ENCODE measurements at places on chromosomes 16 and 17. TPM values are rescaled to one million over a fixed set of nuclear protein-coding genes. Genes with fewer than 3 reads are reported as not detected.

GRCh38 chr17:4365628-4366326, 698 bp downstream of the UBE2G1 start:
- peak; percentile 24 for DNase-seq

The CRK gene
- total RNA-seq = 82.9 TPM

DNA sequence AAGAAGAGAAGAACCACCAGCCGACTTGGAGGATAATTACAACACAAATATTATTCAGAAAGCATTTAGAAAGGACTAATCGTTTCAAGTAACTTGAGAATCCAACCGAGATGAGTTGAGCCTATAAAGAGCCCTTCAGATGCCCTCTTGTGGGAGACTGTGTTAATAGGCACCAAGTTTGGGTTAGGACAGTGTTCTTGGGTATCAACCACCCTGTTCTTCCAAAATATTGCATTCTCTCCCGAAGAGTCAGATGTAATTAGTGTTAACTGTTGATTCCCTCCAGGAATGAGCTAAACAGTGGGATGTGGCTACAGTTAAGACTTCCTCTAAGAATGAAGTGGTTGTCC, 87.8 kb upstream of the NOL11 start:
- peak; percentile 36 for DNase-seq

DNA sequence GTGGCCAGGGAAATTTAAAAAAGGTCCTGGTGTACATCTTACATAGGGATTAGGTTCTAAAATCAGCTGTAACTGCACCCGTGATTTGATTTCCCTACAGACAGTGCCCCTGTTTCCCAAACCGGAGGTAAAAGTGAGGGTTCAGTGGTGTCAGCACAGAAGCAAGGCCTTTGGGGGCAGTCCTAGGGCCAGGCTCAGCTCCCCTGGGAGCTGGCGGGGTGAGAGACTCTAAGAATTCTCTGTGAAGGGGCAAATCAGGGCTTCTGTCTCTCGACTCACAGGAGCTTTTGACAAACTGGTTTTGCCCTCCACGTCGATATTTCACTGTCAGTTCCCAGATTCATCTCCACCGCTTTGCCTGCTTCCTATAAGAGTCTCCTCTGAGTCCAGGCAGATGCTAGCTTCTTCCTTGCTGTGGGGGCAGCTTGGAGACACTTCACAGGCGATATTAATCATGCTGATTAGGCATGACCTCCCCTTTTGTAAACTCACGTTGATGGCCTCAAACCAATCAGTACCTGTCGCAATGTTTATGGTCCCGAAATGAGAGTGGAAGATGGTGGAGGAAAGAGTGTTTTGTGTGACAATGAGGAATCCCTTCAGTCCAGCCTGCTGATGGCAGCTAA, 234.2 kb upstream of the TOX3 start:
- no peak for DNase-seq

DNA sequence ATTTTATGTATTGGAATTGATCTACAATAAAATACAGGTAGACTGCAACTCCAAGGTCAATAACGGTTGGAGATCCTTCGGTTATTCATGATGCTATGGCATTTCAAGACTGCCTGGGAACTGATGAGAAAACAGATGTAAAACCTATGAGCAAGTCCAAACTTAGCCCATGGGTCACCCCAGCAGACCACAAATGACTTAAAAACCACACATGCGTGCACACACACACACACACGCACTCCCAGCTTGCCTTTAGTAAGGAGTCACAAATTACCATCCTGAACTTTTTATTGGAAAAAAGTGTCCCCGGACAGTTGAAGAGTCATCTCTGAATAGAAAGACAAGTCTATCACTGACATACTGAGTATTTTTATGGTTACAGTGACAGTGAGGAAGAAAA, 26.7 kb downstream of the TRIM25 start:
- no peak for DNase-seq

- peak; percentile 78 for DNase-seq
Observed at GRCh38 chr16:12874186-12874585, 27.2 kb upstream of the SHISA9 start.

The ABCC11 gene
- 0.20 TPM for total RNA-seq

DNA sequence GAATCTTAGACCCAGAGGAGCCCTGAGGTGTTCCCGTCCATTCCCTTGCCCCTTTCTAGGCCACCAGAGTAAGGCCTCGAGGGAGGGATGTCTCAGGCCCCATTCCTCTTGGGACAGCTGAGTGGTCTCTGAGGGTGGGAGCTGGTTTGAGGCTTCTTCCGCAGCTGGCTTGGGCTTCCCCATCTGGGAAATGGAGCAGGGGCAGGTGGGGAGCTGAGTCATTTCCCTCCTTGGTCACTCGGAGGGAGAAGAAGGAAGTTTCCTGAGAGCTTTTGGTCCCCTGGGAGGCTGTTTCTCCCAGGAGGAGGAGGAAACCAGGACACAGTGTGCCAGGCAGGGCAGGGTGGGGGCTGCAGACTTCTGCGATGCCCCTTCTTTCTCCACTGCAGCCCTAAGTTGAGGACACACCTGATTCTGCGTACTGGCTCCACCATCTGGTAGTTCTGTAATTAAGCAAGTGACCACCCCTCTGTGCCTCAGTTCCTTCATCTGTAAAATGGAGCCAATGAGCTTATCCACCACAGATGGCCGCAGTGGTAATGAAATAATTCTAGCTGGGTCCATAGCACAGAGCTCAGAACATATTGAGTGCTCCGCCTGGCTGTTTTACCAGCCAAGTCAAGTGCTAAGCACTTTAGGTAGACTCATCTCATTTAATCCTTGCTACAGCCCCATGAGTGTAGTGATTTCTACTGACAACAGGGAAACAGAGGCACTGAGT, 1.6 kb upstream of the KCNJ12 start:
- DNase-seq = peak; percentile 32

DNA sequence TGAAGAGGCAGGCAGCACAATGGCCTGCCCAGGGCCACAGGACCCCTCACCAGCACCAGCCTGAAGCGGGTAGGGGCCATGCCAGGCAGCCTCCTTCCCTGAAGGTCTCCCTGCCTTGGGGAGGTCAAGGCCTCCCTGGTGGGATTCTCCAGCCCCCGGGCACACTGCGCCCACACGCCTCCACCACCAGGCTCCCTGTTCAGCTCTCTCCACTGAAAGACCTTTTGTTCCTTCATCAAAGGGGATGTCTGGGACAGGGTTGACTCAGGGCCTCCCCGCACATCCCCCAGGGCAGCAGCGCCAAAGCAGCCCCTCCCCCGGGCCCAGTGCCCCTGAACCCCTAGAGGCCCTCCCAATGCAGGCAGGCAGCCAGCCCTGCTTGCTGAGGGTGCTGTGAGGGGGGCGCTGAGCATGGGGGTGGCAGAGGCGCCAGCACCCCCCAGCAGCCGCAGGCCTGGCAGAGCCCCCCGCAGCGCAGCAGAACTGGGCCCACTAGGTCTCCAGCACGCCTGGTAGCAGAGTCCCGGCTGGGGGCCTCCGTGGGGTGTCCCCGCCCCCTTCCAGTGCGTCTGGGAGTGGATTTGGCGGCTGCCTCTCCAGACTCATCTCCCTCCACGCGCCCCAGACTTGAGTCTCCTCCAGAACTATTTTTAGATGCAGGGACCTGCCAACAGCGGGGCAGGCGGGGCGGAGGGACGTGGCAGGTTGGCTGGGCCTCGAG, 13.1 kb downstream of the BCAR1 start:
- no peak for DNase-seq

- DNase-seq = no peak
Observed at GRCh38 chr16:77191259-77191969, 424 bp downstream of the MON1B start.

DNA sequence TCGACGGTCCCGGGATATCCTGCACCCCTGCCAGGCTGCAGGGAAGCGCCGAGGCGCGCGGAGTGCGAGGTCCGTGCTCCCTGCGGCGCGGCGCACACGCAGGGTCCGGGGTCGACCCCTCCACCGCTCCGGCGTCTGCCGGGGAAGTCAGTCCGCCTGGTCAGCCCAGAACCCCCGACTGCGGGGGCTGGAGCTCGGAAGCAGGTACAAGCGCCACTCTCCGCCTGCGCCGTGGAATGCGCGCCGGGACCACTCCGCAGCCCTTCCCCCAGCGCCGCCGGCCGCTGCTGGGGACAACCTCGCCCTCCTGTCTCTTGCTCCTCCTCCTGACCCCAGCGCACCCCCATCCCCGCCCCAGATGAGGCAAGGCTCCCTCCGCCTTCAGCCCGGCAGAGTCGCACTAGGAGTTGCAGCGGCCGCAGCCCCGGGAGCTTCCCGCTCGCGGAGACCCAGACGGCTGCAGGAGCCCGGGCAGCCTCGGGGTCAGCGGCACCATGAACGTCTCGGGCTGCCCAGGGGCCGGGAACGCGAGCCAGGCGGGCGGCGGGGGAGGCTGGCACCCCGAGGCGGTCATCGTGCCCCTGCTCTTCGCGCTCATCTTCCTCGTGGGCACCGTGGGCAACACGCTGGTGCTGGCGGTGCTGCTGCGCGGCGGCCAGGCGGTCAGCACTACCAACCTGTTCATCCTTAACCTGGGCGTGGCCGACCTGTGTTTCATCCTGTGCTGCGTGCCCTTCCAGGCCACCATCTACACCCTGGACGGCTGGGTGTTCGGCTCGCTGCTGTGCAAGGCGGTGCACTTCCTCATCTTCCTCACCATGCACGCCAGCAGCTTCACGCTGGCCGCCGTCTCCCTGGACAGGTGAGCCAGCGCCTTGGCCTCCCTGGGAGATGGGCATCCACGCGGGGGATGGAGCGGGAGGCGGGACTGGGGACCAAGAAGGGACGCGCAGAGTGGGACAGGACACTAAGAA, at the start of gene GALR2:
Gene GALR2, plus strand, starts transcription at position 392 of the 974 bp plus-strand sequence. Its CDS starts 103 bp downstream, at position 495.
- DNase-seq = no peak

- DNase-seq = no peak
Observed at GRCh38 chr17:79982986-79983385, 52.7 kb downstream of the TBC1D16 start.

- no peak for DNase-seq
Observed at GRCh38 chr17:55734128-55734781, 11.6 kb upstream of the TMEM100 start.

The CDT1 gene
- 16.6 TPM for total RNA-seq

- no peak for DNase-seq
Observed at GRCh38 chr16:52613508-52613907, 66.6 kb upstream of the TOX3 start.

- DNase-seq = peak; percentile 50
Observed at GRCh38 chr16:3696425-3697218, 20.7 kb downstream of the TRAP1 start.

The SLC12A3 gene
- total RNA-seq = not detected

DNA sequence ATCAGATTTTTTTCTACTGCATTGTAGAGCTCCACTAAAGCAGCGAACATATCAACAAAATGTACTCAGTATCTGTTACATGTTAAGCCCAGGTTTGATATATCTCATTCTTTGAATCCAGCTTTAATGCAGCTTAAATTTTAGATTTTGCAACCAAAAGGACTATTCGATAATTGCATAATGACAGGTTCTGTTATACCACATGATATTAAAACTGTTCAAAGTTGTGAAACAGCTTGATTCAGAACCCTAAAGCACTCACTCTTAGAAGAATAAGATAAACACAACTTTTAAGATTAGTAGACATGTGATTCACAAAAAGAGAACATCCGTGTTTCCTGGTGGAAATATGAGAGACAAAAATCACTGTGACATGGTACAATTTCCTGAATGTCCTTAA, 427.9 kb downstream of the CDH11 start:
- DNase-seq = no peak

DNA sequence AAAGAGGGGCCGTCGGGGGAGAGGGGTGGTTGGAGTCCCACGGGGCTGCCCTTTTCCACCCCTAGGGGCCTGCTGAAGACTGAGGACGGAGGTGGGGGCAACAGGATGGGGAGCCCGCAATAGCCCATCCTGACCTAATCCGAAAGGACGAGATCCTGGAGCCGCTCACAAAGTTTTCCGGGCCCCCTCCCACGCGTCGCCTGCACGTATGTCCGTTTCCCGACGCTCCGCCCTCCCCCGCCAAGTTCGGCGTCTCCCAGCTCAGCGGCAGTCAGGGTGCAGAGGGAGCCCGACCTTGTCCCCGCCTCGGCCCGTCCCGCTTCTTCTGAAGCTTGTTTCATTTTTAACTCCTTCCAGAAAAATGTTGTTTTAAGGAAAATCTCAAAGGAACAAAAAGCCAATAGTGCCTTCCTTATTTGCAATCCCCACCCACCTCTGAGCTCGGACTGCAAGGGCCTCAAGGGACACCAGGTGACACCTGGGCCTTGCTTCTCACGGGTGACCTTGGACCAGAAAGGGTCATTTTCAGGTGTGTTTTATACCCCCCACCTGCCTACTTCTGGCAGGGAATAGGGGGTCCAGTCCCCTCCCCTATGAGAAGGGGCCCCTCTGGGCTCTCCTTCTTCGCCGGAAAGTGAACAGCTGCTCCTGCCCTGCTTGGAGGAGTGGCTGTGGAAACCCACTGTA, 3.4 kb upstream of the ZNF423 start:
- no peak for DNase-seq

The MYH8 gene
- total RNA-seq = not detected

DNA sequence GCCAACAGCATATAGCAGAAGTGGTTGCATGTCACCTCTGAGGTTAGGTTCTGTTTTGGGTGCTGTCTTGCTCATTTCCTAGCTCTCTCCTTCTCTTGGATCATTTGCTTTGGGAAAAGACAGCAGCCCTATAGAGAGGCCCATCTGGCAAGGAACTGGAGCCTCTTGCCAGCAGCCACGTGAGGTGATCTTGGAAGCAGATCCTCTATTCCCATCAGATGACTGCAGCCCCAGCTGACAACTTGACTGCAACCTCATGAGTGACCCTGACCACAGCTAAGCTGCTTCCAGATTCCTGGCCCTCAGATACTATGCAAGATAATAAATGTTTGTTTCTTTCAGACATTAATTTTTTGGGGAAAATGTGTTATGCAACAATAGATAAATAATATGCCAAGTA, 213.3 kb upstream of the HS3ST4 start:
- DNase-seq = no peak

- DNase-seq = no peak
Observed at GRCh38 chr16:35732046-35732810, 2272.8 kb downstream of the TP53TG3F start.

- DNase-seq = no peak
Observed at GRCh38 chr16:84443166-84443802, 61.2 kb downstream of the MEAK7 start.

DNA sequence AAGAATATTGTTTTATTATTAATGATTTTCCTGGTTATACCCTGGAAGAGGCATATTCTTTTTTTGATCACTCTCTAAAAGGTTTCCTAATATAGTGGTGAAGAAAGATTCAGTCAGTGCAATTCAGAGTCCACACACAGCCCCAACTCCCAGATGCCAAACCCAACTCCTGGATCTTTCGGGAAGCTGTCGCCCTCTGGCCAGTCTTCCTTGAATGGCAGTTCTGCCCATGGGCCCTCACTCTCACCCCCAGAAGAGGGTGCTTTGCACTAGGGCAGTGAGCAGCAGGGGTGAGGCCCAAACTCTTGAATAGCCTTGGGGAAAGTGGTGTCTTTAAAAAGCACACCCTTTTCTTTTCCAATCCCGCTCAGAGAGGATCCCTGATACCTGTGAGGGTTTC, 11.0 kb downstream of the KRT32 start:
- DNase-seq = peak; percentile 27

GRCh38 chr16:83651871-83652270, 155.9 kb upstream of the HSBP1 start:
- no peak for DNase-seq

DNA sequence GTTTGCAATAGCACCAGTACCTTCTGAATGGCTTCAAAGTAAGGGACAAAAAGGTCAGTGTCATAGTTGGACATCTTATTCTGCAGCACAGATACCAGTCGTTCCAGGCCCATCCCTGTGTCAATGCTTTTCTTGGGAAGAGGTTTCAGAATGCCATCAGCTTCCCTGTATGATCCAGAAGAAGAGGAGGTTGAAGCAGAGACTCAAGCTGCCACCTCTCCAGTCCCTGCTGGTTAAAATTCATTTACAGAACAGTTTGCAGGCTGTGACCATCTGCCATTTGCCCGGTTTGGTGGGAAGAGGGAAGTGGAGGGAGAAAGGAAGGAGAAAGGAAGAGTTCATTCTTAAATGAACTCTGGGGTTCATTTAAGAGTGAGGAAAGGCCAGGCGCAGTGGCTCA, 18.4 kb upstream of the EXOSC6 start:
- DNase-seq = no peak
